ENCODE measurements at places on chromosomes 7 and 10.

DNA sequence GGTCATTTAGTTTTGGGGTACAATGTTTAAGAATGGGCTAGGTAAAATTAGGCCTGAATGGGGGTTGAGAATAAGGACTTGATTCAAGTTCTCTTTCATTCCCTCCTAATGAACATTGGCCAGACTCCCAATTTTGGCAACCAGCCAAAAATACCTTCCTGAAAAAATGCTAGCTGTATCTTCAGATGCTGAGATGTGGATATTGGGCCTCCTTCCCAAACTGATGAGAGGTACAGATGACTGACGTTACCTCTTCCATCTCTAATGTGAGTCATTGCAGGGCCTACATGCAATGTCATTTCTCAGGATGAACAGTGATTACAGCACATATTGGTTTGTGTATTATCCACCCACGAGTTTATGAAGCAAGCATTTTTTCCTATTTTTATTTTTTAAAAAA is 151.6 kb downstream of the SND1 start:
- no peak for DNase-seq

GRCh38 chr10:23081221-23081750 is 14.1 kb upstream of the MSRB2 start:
- no peak for DNase-seq

DNA sequence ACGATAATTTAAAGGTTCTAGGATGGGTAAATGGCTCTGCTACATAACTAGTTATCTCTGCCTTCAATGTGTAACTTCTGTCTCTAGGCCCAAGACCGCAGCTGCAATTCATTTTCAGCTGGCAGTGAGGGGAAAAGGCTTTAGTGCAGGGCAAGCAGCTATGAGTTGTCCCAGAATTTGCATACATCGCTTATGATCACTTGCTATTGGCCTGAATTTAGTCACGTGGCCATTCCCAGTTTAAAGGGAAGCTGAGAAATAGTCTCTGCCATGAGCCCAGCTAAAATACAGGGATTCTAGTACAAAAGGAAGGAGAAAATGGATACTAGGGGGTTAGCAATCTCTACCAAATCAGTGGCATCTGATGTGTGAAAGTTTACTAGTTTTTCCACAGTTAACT is 145.8 kb upstream of the IMMP2L start:
- DNase-seq: no peak

GRCh38 chr7:151849879-151850260 is 27.0 kb downstream of the PRKAG2 start:
- DNase-seq: no peak

DNA sequence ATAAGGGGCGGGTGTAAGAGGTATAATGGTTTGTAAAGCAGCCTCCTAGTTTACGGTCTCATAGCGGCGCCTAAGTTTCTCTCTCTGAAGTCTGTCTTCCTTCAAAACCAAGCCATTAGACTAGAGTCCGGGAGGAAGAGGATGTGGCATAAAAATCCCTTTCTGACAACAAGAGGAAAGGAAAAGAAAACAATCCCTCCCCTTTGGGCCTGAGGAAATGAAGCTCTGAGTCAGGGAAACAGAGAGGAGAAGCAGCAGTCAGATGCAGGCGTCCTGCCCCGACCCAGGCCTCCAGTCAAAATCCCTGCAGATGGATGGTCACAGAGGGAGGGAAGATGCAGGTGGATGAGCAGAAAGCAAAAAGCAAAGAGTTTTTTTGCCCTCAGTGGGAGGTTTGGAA is 23.7 kb downstream of the PARP12 start:
- no peak for DNase-seq

DNA sequence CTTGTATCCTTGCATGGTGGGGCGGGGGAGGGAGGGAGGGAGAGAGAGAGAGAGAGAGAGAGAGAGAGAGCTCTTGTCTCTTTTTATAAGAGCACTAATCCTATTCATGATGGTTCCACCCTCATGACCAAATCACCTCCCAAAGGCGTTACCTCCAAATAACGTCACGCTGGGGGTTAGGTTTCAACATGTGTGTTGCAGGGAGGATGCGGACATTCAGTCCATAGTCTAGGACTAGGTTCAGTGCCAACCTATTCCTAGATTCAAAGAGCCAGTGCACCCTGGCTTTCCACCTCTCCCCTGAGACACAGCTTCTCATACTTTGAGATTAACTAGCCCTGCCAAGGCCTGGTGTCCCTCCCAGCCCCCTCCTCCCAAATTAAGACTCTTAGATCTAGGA is 123.0 kb downstream of the GRK5 start:
- no peak for DNase-seq

GRCh38 chr10:93468461-93469213 is 13.5 kb downstream of the MYOF start:
- peak; percentile 61 for DNase-seq

DNA sequence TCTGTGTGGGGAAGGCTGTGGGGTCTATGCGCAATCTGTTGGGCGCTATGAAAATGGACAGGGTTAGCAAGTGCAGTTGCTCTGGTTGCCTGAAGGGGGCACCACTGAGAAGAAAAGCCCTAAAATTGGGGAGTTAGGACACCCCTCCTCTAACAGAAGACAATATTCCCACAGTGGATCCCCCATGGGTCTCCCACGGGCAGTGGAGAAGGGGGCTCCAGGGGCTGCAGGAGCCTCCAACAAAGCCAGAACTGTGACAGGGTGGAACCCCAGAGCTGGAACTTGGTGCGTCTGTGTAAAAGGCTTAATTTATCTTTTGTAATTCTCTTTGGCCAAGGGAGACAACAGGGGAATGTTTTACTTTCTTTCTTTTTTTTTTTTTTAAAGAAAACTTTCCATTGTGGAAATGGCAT is 12.5 kb upstream of the COL13A1 start:
- DNase-seq: no peak

DNA sequence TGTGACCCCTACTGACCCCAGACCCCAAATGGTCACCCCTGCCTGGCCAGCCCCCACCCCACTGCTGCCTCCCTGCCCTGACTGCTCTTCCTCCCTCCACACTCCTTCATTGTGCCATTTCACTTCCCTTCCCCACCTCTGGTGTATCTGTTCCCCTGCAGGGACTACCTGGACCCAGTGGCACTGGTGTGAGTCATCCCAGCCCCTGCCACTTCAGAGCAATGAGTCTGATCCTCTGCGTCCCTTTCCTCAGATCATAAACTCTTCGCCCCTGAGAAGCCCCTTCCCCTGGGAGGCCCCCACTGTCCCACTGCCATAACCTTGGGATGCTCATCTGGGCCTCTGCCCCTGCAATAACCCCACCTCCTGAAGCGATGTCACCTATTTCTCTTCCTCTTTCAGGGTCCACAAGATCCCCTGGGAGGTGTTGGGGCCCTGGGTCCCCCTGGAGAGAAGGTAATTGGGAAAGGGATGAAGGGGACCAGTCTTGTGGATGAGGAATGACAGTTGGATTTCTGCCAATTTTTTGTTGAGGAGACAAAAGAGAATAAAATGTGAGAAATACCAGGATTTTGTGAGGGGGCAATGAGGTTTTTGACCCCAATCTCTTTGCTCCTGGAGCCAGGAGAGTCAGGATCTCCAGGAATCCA is 19.1 kb upstream of the VOPP1 start:
- no peak for DNase-seq

- DNase-seq: peak; percentile 87
Observed at GRCh38 chr10:13001041-13001886, at the start of gene CCDC3. CCDC3 (minus strand) TSS chr10:13001713; CDS start chr10:13001570, 143 bp downstream.

Measured in T1000 (cell line).